ENCODE measurements at places on chromosomes 5 and 9. TPM values are rescaled to one million over a fixed set of nuclear protein-coding genes. Genes with fewer than 3 reads are reported as not detected.

CDH9 gene
- total RNA-seq: not detected

HMCN2 gene
- total RNA-seq: not detected

NOXA1 gene
- total RNA-seq: not detected

HAPLN1 gene
- total RNA-seq: 0.56 TPM

CDKN2B gene
- 5.6 TPM for total RNA-seq

GRCh38 chr5:83662558-83662957, 58.1 kb downstream of the HAPLN1 start:
- no peak overlapping the region for H3K4me3 ChIP-seq
- no peaks in the 10 kb centered on the region for H3K27me3 ChIP-seq
- H3K27ac ChIP-seq: no peak overlapping the region
- no peaks in the 10 kb centered on the region for H3K36me3 ChIP-seq
- H3K4me1 ChIP-seq: no peaks in the 10 kb centered on the region
- no peak for DNase-seq

- no peaks in the 10 kb centered on the region for H3K27me3 ChIP-seq
- peaks cover 9% of the 10 kb centered on the region for H3K36me3 ChIP-seq
- no peak overlapping the region for H3K27ac ChIP-seq
- no peak overlapping the region for H3K4me3 ChIP-seq
- H3K4me1 ChIP-seq: no peaks in the 10 kb centered on the region
Observed at GRCh38 chr9:35406183-35406959, 83.5 kb upstream of the RUSC2 start.

DNA sequence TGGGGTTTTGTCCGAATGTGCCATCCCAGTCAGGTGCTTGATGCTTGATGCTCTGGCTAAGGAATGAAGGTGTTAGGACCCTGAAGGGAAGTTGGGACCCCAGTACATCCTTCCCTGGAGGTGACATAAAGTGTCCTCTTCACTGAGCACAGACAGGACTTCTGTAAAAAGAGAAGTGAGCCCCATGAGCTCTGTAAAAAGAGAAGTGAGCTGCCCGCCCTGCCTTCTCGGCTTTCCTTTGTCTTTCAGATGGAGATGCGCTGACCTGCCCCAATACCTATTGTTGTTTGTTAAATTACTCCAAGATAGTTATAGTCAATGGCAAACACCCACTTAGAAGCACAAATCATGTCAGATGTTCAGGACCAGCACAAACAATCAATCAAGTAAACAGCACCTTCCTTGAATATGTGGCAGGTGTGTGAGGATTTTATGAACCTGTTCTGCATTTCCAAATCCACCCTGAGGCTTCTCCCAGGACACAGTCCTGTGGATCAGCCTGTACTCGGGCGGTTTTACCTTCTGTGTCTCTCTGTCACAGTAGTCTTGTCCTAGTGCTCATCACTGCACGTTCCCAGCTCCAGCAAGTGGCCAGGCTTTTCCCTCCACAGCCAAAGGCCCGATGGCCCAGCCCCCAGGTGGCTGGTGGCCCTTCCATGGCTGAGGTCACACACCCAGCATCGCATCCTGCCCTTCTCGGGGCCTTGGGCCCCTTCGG, 191.4 kb downstream of the MTRR start:
- no peaks in the 10 kb centered on the region for H3K4me1 ChIP-seq
- no peak overlapping the region for H3K27ac ChIP-seq
- H3K4me3 ChIP-seq: no peak overlapping the region
- no peaks in the 10 kb centered on the region for H3K36me3 ChIP-seq

GRCh38 chr5:50684721-50685120, 18.3 kb downstream of the PARP8 start:
- H3K27ac ChIP-seq: no peak overlapping the region
- H3K4me1 ChIP-seq: no peaks in the 10 kb centered on the region
- no peaks in the 10 kb centered on the region for H3K36me3 ChIP-seq

DNA sequence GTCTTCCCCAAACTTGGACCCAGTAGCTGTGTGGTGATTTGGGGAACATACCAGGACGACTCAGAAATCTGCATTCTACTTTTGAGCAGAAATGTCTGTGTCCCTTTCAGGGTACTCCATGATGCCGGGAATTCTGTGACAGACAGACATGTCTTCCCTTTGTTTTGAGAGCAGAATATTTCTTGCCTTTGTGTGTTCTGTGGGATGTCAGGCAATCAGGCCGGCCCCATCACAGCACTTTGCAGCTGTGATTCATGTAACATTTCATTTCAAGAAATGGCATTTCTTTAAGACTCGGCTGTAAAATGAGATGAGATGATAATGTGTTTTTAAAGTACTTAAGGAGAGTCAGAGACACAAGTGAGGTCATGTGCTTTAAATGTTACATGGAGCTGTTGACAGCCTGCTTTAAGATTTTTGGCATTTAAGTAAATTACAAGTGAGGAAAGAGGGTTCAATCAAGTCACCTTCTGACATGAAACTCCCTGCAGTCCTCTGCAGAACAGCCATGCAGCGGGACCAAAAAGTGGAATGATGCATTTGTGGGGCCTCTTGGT, 98.7 kb downstream of the SLC28A3 start:
- H3K4me3 ChIP-seq: no peak overlapping the region
- no peaks in the 10 kb centered on the region for H3K36me3 ChIP-seq
- H3K27ac ChIP-seq: no peak overlapping the region
- H3K27me3 ChIP-seq: peaks cover 2% of the 10 kb centered on the region
- DNase-seq: no peak
- no peaks in the 10 kb centered on the region for H3K4me1 ChIP-seq

All from IMR-90 (cell line).